Renal cortex interstitium (tissue), 15 donors: ENCODE measurements at places on chromosomes 3 and 15. TPM values are rescaled to one million over a fixed set of nuclear protein-coding genes. Genes with fewer than 3 reads are reported as not detected.

The GNB5 gene
- 25.3 TPM for polyA plus RNA-seq

The SLC6A20 gene
- polyA plus RNA-seq = 0.20 TPM

The MRAS gene
- 23.4 TPM for polyA plus RNA-seq

The LSAMP gene
- 13.7 TPM for polyA plus RNA-seq

The ADAMTSL3 gene
- polyA plus RNA-seq = 5.3 TPM

The SEMA6D gene
- polyA plus RNA-seq = 27.7 TPM

The CCDC39 gene
- 4.6 TPM for polyA plus RNA-seq

The CCDC33 gene
- 5.0 TPM for polyA plus RNA-seq

The NR2E3 gene
- polyA plus RNA-seq = 0.31 TPM

The LPCAT4 gene
- polyA plus RNA-seq = 44.0 TPM

The OTOL1 gene
- polyA plus RNA-seq = not detected

The SLC33A1 gene
- polyA plus RNA-seq = 38.4 TPM

The SLC6A1 gene
- 0.82 TPM for polyA plus RNA-seq

The RBPMS2 gene
- polyA plus RNA-seq = 13.5 TPM

The AVEN gene
- polyA plus RNA-seq = 15.8 TPM

The CLDN11 gene
- 198 TPM for polyA plus RNA-seq

GRCh38 chr3:124158168-124158881, 166.4 kb upstream of the ROPN1 start:
- no peak for DNase-seq

DNA sequence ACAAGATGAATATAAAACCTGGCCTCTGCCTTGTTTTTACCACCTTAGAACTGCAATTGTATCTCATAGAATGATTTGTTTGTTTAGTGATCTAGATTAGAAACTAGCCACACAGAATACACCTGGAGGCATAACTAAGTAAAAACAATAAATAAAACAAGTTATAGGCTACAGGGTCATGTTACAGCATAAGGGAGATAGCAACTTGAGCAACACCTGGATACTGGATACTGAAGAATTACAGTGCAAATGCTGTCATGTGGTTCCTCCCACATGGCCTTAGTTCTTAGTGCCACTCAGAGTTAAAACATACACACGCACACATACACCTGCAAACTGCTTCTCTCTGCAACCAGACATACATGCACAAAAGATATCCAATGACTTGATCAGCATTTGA, 563.4 kb upstream of the DPPA4 start:
- no peak for DNase-seq

DNA sequence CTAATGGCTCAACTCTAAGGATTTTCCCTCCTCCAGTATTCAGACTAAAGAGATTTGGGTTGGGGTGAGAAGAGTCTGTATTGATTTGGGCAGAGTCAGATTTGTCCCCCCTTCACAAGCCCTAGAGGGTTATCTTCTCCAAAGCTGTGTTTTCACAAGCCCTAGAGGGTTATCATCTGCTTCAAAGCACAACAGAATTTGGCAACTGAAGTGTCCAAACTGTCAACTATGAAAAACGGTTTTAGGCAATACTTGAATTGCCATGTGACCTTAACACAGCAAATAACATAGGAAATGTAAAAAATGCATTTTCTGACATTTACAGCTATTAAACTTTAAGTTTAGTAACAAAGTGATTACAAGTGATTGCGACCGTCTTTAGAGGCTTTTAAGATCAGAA, 119.9 kb downstream of the IMPG2 start:
- peak; percentile 55 for DNase-seq

DNA sequence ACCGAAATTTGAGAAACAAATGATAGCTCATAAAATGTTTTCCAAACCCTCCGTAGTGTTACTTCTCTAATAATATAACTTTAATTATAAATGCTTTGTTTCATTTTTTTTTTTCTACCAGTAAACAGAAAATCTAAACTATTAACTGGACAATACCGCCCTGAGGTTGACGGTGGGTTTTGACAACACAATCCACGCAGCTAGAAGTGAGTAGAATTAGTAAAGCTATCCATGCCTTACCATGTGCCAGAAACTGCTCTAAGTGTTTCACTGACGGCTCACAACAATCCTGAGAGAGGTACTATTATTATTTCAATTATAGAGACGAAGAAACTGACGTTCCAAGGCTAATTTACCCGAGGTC, 410 bp downstream of the NDUFAF1 start:
- DNase-seq = no peak

- no peak for DNase-seq
Measured at GRCh38 chr15:90301707-90302300, 36.3 kb downstream of the NGRN start.

GRCh38 chr3:125608419-125608818, 13.1 kb upstream of the OSBPL11 start:
- no peak for DNase-seq

DNA sequence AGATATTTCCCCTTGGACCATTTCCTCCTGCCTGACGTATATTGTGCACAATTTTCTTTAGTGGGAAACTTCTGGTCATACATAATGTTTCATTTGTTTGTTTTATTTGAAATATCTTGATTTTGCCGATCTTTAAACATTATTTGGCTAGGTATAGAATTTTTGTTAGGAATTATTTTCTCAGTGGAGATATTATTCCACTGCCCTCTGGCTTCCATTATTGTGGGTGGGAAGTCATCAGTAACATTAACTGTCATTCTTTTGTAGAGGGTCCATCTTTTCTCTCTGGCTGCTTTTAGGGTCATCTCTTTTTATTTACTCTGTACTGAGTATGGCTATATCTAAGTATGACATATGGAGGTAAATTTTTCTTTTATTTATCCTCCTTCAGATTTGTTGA, 135.5 kb upstream of the LIPC start:
- DNase-seq = no peak

DNA sequence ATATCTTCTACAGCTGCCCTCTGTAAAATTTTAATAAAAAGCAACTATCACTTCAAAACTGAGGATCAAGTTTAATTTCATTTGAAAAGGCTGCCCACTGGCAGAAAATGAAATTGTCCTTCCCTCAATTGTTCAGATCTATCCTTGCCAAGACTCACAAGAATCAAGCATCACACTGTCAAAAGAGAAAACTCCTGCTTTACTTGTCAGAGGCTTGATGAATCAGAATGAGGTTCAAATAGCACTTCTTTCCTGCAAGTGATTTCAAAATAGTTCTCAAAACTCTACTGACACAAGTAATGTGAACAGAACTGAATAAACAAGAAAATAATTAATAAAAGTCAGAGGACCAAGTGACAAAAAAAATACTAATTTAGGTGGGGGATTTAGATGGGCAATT, 70.6 kb downstream of the GOLIM4 start:
- no peak for DNase-seq

- DNase-seq = no peak
Measured at GRCh38 chr3:56987238-56987895, 73.1 kb upstream of the SPATA12 start.

GRCh38 chr15:40328176-40328575, 4.7 kb downstream of the INAFM2 start:
- DNase-seq = no peak

DNA sequence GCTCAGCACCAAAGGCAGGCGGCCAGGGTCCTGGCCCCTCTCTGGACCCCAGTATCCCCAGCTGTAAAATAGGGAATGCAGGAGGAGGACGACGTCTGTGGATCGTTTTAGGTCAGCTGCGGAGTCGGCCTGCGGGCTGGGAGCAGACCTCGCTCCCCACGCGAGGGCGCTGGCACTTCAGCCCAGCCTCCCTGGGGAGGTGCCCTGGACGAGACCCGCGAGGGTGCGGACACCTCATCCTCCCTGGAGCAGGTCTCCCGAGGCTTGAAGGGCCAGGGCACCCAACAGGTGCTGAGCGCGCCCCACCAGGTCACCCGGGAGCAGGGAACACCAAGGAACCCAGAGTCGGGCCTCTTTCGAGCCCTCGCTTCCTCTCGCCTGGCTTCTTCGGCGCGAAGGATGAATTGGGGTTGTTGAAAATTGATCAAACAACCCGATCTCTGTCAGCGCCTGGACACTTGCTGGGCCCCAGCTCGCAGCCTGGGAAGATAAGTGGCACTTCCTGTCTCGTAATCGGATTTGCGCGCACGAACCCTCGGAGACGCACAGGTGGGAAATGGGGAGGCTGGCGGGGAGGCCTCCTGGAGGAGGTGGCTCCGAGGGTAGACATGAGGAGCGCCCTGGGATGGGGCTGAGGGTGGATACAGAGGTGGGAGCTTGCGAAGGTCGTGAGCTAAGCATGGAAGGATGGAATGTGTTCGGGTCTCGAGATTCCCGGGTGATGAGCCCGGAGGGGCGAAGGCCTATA, 588 bp upstream of the VIPR1 start:
- DNase-seq = no peak

- DNase-seq = no peak
Measured at GRCh38 chr3:158640646-158641045, 3.7 kb upstream of the GFM1 start.

DNA sequence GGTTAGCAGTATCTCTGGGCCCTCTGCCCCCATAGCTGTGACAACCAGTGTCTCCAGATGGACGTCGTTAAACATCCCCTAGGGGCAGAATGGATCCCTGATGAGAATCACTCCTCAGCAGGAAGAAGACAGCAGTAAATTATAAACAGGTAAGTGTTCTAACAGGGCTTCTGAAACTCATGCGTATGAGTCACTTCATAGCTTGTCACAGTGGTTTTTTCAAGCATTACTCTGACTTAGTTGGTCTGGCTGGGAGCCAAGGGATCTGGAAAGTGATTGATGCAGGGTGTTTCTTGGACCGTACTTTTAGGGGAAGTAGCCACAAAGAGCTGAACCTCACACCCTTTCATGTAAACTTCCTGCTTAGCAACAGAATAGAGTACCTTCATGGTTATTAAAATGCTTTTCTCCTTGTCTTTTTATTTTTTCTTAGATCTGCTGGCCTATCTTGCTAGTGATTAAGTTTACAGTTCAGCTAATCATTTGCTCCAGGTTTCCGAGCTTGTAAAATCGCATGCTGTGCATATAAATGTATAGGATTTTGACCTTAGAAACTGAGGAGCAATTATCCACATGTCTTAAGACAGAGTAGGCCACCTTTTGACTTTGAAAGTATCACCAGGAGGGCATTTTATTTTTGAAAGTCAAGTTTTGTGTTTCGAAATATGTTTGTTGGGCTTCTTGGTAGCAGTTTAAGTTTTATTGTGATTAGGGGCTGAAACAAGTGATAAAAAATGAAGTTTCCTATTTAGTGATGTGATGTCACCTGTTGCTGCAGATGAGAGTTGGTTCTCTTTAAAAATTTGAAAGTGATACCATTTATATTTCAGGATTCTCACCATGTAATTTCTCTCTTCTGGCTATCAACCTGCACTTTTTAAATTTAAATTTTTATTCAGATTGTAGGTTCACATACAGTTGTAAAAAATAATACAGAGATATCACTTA, 333.9 kb downstream of the PTPRG start:
- peak; percentile 50 for DNase-seq

DNA sequence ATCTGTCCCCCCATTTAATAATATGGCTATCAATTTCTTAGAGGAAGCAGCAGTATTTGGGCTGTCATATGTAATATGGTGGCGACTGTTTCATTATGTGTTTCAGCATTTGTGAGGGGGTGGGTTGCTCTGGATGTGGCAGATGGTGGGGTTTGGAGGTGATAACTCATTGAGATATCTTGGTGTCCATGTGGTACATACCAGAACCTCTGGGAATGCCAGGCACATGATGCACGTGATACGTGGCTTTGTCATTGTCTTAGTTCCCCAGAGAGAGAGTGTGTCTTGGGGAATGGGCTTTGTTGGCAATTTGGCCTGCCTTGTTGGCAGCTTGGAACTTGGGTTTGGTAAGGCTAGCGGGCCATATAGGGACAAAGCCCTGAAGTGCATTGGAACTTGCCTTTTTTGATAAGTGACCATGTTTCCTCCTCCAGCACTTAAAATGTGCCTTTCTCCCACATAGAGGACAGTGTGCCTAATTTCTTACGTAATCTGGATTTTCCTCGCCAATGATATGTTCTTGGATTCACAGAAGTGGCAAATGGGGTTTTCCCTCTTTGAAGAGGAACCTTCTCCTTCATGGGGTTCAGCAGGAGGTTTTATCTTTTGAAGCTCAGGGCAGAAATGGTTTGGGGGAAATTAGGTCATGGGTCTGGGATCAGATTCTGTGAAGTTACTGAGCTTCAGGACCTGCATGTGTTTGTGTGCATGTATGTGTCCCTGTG, 79.5 kb downstream of the DNASE1L3 start:
- DNase-seq = no peak

DNA sequence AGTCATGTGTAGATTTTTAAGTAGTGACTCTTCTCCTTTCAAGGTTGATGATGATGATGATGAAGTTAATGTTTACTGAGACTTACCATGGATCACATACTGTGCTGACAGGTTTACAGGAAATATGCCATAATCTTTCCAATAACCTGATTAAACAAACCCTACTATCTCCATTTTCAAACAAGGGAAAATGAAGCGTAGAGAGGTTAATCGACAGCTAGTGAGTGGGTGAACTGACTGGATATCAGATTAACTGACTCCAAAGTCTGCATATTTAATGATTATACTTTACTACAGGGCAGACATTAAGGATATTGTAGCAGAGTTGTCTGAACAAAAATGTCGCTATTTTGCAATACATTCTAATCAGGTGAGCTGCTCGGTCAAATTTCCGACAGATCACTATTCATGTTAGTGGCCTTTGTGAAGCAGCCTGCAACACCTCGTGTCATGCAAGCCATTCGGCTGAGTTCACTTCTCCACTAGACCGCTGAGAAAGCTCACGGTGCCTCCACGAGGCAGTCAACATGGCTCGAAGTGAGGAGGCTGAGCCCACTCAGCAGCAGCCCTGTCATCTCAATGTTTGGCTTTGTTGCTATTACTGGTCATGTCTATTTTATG, 264.2 kb downstream of the NFKBIZ start:
- no peak for DNase-seq

GRCh38 chr15:85718981-85719380, 75.7 kb downstream of the KLHL25 start:
- DNase-seq = no peak

DNA sequence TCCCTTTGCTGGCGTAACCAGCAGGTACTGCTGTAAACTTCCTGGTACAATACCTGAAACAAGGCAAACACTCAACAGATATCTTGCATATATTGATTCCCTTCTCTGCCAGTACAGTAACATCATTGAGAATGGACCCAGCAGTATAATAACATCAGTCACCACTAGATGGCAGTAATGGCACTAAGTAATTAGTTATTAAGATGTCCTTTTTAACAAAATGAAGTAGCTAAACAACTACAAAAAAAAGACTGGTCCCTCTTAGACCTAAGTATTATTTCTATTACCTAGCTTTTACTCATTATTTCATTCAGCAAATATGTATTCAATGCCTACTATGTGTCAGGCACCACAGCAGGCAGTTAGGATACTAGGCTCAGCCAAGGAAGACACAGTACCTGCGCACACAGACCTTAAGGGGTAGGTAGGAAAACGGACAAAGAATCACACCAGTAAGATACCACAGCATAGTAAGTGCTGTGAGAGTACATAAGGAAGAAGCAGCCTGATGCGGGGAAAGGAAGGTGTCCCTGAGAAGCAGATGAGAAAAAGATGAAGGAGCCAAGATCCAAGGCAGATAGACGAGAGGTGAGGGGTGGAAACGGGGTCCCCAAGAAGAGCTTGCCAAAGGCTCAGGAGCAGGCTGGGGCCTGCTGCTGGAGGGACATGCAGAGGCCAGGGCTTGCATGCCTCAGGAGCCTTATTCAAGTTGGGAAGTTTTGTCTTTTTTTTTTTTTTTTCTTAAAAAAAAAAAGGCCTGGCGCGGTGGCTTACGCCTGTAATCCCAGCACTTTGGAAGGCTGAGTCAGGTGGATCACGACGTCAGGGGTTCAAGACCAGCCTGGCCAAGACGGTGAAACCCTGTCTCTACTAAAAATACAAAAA, 102.7 kb upstream of the CHD2 start:
- no peak for DNase-seq

GRCh38 chr3:94596887-94597566, 534.2 kb downstream of the NSUN3 start:
- no peak for DNase-seq
